ENCODE measurements at places on chromosomes 6 and 20. TPM values are rescaled to one million over a fixed set of nuclear protein-coding genes. Genes with fewer than 3 reads are reported as not detected.

TRIM15 gene
- total RNA-seq = not detected

ULBP3 gene
- total RNA-seq = 16.7 TPM

OPN5 gene
- total RNA-seq = not detected

FBXO30 gene
- total RNA-seq = 21.5 TPM

Data from regular cardiac myocyte (primary cell).